Myocyte (in vitro differentiated cells): ENCODE measurements at places on chromosomes 3 and 15.

GRCh38 chr3:2697589-2697988 is 412.6 kb downstream of the IL5RA start:
- DNase-seq = no peak

GRCh38 chr3:78257951-78258530 is 1218.1 kb downstream of the ROBO2 start:
- no peak for DNase-seq

- DNase-seq = no peak
Measured at GRCh38 chr15:56973463-56973862, 55.0 kb downstream of the TCF12 start.

GRCh38 chr3:45043728-45044299 is 17.7 kb downstream of the CLEC3B start:
- peak; percentile 81 for DNase-seq

DNA sequence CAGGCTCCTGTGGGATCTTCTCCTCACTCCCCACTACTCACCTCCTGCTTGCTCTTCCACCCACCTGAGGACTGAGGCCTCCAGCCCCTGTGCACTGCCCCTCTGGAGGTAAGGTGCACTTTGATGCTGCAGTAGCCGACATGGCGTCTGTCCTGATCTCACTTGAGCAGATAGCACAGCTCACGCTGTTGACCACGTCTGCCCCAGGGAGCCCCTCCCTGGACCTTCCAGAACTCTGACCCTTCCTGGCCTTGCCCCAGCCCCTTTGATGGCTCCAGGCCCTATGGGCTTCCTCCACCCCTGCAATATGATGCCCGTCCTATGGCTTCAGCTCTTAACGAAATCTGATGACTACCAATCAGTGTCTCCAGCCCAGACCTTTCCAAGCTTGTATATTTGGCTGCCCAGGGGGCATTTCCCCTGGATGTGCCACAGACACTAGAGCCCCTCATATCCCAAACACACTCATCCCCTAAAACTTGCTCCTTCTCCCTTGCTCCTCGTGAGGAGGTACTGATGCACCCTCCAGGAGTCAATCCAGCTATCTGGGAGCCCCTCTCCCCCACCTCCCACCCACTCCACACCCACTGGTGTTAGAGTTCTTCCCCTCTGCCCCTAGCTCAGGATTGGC is 27.1 kb downstream of the KY start:
- no peak for DNase-seq

DNA sequence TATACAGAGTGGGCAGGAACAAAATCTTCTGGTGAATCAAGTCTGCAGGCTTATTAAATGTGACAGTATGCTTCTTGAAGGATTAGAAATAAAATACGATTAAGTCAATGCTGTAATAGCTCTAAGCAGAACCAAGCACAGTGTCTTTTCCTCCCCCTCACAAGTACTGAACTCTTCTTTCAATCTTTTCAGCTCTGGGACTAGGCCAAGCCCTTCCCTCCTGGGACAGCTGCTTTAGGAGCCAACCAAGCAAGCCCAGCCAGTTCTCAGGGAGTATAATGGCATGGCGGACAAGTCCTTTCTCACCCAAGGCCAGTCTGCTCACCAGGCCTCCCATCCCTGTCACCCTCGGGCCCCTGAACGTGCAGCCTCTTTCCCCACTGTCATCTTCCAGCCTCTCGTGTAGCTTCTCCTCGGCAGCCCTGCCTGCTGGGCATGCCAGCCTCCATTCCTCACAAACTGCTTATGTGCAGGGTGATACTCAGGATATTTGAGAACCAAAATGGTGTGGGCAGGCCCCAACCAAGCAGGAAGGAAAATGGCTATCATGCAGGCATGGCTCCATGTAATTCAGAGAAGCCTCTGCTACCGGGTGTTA is 8.4 kb upstream of the PPP1R2 start:
- peak; percentile 80 for DNase-seq

GRCh38 chr3:9508781-9509180 is 44.8 kb downstream of the LHFPL4 start:
- no peak for DNase-seq
